Renal cortex interstitium (tissue), 15 donors: ENCODE measurements at places on chromosomes 16 and 17.

DNA sequence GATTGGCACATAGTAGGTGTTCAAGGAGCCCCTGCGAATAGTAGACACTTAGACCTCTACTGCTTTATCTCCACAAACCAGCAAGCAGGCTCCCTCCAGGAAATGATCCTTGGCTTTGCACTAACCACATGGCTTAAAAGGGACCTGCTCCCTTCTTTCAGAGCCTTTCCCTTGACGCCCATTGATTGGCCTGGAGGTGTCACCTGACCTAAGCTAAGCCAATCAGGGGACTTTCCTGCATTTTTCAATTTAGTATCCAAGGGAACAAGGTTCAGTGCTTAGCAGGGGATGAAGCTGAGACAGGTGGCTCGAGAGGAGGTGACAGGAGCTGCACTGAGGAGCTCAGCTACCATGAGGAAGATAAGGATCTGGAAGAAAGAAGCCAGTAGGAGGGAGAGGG lies 52.8 kb downstream of the CLEC19A start:
- DNase-seq, result no peak

- DNase-seq, result no peak
These were observed 196.8 kb downstream of the CNTNAP4 start for GRCh38 chr16:76474048-76474447.

- no peak for DNase-seq
These were observed 98.3 kb upstream of the CIBAR2 start for GRCh38 chr16:85210423-85211169.

- no peak for DNase-seq
These were observed 47.7 kb upstream of the MEAK7 start for GRCh38 chr16:84552135-84552534.

- DNase-seq, result no peak
These were observed at the start of gene IL21R for GRCh38 chr16:27401768-27402568. Gene IL21R, plus strand, starts transcription at chr16:27402174. Its CDS starts 27,898 bp downstream, at chr16:27430072.

GRCh38 chr17:50198026-50198669 lies 3.3 kb downstream of the COL1A1 start:
- no peak for DNase-seq

- no peak for DNase-seq
These were observed 475.0 kb downstream of the HS3ST3B1 start for GRCh38 chr17:14775731-14776492.

DNA sequence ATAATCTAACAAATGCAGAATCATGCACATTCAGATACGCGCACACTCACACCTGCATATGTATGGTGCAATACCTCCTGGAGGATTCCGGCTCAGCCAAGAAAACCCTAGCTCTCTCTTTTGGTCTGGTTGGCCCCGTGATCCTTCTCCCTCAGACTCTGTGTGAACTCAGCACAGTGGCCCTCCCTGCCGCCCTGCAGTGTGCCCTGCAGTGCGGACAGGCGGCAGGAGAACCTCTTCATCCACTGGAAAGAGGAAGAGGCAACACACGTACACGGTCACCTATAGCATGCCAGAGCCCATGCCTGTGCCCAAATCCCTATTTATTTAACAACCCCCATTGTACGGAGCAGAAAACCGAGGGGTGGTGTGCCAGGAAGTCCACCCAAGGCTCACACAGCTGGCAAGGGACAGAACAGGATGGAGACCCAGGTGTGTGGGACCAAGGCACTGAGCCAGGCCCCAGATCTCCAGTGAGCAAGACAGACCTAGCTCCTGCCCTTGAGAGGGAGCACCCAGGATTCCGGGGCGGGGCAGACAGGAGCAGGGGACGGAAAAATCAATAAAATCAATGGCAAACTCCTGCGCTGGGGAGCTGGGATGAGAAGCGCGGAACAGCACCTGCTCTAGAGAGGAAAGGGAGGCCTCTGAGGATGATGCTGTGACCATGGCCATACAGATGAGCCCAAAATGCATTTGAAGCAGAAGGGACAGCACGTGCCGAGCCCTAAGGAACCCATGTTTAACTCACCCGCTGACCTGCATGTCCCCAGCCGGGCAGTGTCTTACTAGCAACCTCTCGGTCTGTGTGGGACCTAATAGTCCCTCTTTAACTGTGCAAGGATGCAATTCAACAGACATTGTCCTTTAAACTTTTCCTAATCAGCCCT lies 54.7 kb upstream of the CIBAR2 start:
- no peak for DNase-seq

DNA sequence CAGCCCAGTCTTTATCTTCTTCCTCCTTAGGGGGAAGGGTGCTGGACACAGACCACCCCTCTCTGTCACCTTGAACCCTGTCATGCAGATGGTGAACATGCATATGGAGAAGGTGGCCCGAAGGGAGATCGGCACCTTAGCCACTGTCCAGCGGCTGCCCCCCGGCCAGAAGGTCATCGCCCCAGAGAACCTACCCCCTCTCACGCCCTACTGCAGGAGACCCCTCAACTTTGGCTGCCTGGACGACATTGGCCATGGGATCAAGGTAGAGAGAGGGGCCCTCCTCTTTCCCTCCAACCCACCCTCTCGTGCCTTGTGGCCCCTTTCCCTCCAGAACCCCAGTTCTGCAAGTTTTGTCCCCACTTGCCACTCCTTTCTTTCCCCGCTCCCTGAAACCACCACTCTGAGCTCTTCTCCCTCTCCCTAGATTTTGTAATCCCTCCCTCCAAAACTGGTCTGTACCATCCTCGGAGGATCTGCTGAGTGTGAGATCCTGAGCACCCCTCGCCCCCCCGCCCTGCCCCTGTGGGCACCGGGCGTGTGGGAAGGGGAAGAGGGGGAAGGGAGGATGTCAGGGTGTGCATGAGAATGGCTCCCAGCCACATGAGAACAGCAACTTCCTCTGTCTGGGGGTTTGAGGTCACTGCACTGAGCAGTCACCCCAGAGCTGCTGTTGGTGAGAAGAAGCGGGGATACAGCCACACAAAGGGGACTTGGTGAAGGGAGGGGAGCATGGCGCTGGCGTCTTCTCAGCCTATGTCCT lies 7.3 kb downstream of the ABI3 start:
- DNase-seq, result no peak

- DNase-seq, result no peak
These were observed 47.4 kb upstream of the WSB1 start for GRCh38 chr17:27246537-27246936.

GRCh38 chr17:48322060-48322459 lies 108.0 kb downstream of the SKAP1 start:
- no peak for DNase-seq

GRCh38 chr17:7651665-7652387 lies 1.1 kb downstream of the ATP1B2 start:
- DNase-seq, result no peak

DNA sequence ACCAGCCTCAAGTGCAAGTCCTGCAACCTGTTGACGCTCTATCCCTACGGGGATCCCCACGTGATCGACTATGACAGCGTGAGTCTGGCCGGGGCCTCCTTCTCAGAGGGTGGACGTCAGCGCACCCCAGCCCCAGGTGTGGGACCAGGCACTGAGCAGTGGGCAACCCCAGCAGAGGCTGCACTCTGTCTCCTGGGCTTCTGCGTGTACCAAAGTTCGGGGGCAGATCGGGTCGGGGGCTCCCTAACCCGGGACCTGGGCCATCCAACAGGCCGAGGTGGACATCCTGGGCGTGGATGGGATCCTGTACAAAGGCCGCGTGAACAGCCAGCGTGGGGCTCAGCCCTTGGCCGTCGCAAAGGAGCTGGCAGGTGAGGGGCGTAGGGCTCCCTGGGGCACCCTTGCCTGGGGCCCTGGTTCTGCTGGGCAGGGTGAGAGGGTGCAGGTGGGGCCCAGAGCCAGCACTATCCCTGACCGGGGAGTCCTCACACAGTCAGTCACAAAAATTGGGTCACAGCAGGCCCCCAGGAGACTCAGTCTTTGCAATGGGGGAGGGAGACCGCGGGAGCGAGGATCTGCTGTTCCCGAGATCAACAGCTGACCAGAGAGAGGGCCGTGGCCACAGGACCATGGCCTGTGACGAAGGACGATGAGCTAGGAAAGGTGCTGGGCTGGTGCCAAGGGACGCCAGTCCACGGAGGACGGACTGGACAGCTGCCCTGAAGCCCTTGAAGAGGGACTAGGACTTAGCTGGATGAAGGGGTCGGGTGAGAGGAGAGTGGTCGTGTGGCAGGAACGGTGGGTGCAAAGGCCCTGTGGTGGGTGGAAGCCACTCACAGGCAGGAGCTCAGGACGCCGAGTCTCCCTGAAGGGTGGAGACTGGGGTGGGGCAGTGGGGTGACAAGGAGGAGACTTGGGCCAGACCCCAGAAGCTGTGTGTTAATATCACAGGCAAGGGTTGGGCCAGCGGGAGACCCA lies 20.0 kb downstream of the UBALD1 start:
- DNase-seq, result no peak

DNA sequence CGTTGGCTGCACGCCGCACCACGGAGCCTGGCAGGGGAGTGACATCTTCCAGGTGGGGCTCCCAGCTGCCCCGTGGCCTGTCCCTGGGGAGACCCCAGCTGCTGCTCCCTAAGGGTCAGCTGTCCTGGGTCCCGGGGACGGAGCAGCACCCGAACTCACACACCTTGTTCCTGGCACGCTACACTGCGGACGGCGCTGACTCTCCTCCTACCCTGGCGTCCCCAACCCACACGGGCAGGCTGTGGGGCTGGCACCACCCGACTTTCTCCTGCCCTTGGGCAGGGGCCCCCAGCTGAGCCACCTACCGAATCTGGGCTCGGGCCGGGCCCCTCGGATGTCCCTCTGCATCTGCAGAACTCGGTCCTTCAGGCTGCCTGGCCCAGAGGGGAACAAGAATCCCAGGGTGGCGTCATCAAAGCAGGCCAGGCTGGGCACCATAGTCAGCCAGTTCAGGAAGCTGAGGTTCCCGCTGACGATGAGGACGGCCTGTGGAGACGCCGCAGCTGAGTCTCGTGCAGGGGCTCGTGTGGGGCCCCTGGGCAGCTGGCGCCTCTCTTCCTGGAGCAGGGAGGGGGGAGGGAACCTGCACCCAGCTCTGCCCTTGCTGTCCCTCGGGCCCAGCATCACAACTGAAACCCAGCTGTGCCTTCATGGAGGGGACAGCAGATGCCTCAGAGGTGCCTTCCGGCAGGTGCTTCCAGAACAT lies 70.5 kb upstream of the GNG13 start:
- no peak for DNase-seq
